ENCODE measurements at places on chromosomes 6 and 20.

DNA sequence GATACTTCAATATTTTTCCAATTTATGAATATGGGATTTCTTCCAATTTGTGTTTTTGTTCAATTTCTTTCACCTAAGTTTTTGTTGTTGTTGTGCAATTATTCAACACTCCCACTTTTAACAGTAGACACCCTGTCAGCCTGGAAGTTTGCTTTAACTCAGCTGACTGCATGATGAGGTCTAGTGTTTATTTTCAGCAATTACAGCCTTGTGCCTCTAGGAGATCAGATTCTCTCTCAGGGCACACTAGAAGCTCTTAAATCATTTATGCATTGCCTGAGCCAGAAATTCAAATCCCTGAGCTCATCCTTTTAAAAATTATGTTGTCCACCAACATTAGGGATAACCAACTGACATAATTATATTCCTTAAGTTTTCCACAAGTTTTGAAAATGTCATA lies 85.7 kb downstream of the MRAP2 start:
- DNase-seq: no peak

DNA sequence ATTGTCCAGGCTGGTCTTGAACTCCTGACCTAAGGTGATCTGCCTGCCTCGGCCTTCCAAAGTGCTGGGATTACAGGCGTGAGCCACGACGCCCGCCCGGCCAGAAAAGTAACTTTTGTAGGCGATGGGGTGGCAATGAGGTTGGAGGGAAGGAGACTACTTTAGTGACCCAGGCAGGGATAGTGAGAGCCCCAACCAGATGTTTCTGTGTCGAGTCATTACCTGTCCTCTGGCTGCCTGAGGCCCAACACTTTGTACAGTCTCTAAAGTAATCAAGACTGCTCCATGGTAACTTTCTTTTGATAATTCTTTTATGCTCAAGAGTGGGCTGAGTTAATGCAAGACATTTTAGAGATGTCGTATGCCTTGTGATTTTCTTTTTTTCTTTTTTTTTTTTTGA lies 6.8 kb downstream of the SASH1 start:
- DNase-seq: no peak

GRCh38 chr6:162290846-162291465 lies 436.6 kb downstream of the PRKN start:
- DNase-seq: no peak

GRCh38 chr6:38510205-38510604 lies 129.5 kb downstream of the BTBD9 start:
- DNase-seq: no peak

DNA sequence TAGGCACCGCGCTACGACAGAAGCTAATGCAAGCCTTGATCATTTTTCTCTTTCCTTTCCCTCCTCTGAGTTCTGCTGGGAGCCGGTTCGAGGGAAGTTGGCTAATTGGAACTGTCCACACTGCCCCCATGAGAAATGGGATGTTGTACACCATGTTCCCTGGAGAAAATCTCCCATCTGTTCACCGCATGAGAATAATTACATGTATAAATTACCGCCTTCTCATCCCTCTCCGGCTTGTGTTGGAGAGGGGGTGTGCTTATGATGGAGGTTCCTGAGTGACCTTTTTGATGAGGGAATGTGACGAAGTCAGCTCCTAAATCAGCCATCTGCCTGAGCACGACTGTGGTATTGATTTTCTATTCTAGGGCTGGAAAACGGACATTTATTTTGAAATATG lies 320.2 kb upstream of the SULF2 start:
- DNase-seq: no peak

Data from AML-193 (cell line).